ENCODE measurements at places on chromosomes 5 and 9.

GRCh38 chr5:73938938-73939320 lies 312.9 kb downstream of the ARHGEF28 start:
- no peak overlapping the region for H3K4me3 ChIP-seq
- peaks cover 11% of the 10 kb centered on the region for H3K36me3 ChIP-seq
- H3K27me3 ChIP-seq: no peaks in the 10 kb centered on the region
- peak overlapping the region; percentile 97 for H3K27ac ChIP-seq

- H3K27me3 ChIP-seq: no peaks in the 10 kb centered on the region
- no peaks in the 10 kb centered on the region for H3K36me3 ChIP-seq
- H3K4me1 ChIP-seq: peaks cover 16% of the 10 kb centered on the region
- no peak overlapping the region for H3K27ac ChIP-seq
- no peak overlapping the region for H3K4me3 ChIP-seq
- no peak for DNase-seq
These were observed 17.7 kb upstream of the ANKRD33B start for GRCh38 chr5:10546186-10546585.

GRCh38 chr9:75086541-75087288 lies 1.2 kb downstream of the NMRK1 start:
- peak; percentile 23 for DNase-seq
- H3K4me3 ChIP-seq: peak overlapping the region; percentile 90
- peaks cover 6% of the 10 kb centered on the region for H3K36me3 ChIP-seq
- H3K4me1 ChIP-seq: peaks cover 18% of the 10 kb centered on the region

- H3K27me3 ChIP-seq: no peaks in the 10 kb centered on the region
- no peak overlapping the region for H3K4me3 ChIP-seq
- peak; percentile 40 for DNase-seq
These were observed 181.8 kb upstream of the PITX1 start for GRCh38 chr5:135215617-135216470.

- no peak overlapping the region for H3K4me3 ChIP-seq
- 0 out of 2 replicates have a peak, but pooled peaks cover 4% of the 10 kb centered on the region for H3K4me1 ChIP-seq
- no peak overlapping the region for H3K27ac ChIP-seq
- H3K27me3 ChIP-seq: no peaks in the 10 kb centered on the region
- H3K36me3 ChIP-seq: peaks cover 86% of the 10 kb centered on the region
These were observed 11.8 kb downstream of the RGMB start for GRCh38 chr5:98785244-98785643.

- no peaks in the 10 kb centered on the region for H3K36me3 ChIP-seq
- no peak overlapping the region for H3K4me3 ChIP-seq
- H3K27me3 ChIP-seq: no peaks in the 10 kb centered on the region
These were observed 99.9 kb upstream of the PITX1 start for GRCh38 chr5:135133698-135134515.

DNA sequence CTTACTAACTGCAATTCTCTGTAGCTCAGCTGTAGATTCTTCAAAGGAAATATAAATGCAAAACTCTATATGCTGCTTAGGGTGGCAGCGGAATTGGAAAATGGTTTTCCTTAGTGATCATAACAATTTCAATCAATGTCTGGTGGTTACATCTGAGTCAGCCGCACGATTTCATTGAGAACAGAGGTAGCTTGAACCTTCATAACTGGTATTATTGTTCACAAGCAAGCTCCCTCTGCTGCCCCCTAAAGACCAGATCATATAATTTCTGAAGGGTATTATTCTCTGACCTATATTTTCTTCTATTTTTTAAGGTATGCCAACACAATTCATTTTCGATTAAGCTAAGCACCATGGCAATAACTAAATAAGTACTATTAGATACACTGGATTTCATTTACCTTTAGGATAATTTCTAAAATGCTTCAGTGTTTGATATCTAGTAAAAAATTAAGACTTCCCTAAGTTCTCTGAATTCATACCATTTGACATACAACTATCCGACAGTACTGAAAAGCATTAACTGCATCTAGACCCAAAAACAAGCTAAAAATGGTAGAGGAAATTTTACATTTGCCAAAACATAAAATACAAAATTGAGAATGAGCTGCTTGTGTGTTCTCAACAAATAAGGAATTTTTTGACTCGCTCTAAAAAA lies 181.1 kb upstream of the SPEF2 start:
- H3K4me3 ChIP-seq: no peak overlapping the region
- H3K36me3 ChIP-seq: no peaks in the 10 kb centered on the region
- no peaks in the 10 kb centered on the region for H3K27me3 ChIP-seq
- H3K27ac ChIP-seq: no peak overlapping the region
- H3K4me1 ChIP-seq: no peaks in the 10 kb centered on the region

DNA sequence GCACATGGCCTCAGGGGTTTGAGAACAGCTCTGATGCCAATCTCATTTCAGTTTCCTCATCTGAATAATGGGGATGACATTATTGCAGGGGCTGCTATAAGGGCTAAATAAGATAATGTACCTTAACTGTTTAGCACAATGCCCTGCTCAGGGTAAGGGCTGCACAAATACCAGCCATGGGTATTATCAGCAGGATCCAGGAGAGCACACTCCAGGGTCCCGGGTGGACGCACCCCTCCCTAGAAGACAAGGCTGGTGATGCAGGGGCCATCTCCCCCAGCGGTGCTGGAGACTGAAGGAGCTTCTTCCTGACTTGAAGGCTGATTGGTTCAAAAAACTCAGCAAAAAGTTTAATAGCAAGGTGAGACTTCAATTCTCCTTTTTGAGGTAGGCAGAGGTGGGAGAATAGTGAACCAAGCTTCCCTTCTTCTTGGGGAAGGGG lies 2.7 kb upstream of the CXXC5 start:
- H3K27me3 ChIP-seq: no peaks in the 10 kb centered on the region
- H3K36me3 ChIP-seq: peaks cover 18% of the 10 kb centered on the region
- H3K27ac ChIP-seq: no peak overlapping the region
- peaks cover 15% of the 10 kb centered on the region for H3K4me1 ChIP-seq
- H3K4me3 ChIP-seq: no peak overlapping the region
- DNase-seq: no peak

DNA sequence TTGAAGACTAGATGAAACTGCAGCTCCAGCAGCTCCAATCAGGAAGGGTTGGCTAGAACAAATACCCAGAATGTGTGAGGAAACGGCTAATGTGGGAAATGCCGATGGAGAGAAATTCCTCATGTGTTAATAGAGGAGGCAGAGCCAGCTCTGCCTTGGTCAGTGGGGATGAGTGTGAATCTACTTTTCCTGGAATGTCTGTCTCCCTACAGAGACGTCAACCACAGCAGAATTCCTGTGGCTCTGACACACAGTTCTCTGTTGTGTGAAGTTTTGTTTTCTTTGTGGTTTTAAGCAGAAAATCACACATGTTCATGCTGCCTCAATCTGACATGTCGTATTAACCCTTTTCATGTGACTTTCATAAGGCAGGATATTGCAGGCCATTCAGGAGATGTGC lies 476.6 kb upstream of the WWC1 start:
- H3K36me3 ChIP-seq: no peaks in the 10 kb centered on the region
- no peak overlapping the region for H3K4me3 ChIP-seq
- H3K27me3 ChIP-seq: no peaks in the 10 kb centered on the region
- H3K27ac ChIP-seq: peak overlapping the region; percentile 81
- DNase-seq: peak; percentile 99

DNA sequence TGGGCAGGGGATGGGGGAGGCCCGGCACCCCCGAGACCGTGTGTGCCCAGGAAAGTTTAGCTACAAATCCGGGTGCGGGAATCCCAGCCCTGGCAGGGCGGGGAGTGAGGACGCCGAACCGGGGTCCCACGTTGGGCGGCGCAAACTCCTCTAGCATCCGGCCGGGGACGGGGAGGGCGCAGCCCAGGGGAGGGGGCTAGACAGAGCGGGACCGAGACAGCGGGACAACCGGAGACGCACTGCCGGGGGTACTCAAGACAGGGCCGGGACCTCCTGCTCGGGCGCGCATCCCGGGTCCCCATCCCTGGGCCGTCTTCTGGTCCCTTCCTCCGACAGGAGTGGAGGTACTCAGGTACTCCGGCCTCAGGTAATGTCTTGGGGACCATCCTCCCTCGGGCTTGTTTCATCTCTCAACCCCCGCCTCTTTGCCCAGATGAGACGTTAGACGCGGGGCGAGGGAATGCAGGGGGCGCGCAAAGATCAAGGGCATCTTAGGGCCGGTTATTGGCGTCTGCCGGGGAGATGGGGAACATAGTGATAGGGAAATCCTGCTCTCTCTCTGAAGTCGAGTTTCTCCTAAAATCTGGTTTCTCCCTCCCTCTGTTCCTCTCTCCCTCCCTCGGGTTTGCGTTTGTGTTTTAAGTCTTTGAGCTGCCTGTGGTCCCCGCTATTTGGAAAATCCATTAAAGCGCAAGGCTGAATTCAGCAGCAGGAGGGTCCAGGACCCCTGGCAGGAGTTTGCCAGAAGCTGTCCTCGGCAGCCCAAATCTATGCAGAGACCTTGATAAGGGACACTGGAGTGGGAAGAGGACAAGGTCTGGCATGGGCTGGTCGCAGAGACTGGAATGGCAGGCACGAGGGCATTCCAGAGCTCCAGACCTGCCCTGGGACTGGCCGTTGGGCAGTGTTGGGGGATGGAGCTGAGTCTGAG lies 815 bp downstream of the PDZD2 start:
- H3K36me3 ChIP-seq: no peaks in the 10 kb centered on the region
- H3K4me3 ChIP-seq: peak overlapping the region; percentile 38
- no peaks in the 10 kb centered on the region for H3K27me3 ChIP-seq
- no peak overlapping the region for H3K27ac ChIP-seq
- DNase-seq: no peak

DNA sequence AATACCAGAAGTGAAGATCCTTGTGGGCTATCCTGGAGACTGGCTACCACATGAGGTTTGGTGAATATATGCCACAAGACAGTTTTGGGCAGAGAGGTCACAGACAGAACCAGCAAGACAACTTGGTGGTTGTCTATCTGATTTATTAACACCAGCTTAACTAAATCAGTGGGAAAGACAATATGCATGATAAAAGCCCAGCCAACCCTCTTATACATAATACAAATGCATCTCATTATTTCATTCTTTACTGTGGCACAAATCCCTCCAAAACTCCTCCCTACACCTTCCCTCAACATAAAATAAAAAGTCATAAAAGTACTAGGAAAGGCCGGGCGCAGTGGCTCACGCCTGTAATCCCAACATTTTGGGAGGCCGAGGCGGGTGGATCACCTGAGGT lies 8.1 kb downstream of the HINT1 start:
- H3K27me3 ChIP-seq: no peaks in the 10 kb centered on the region
- DNase-seq: no peak
- H3K27ac ChIP-seq: no peak overlapping the region
- no peak overlapping the region for H3K4me3 ChIP-seq

GRCh38 chr5:159412284-159413046 lies 82.2 kb upstream of the IL12B start:
- no peak overlapping the region for H3K27ac ChIP-seq
- H3K27me3 ChIP-seq: no peaks in the 10 kb centered on the region
- peaks cover 9% of the 10 kb centered on the region for H3K4me1 ChIP-seq
- no peak for DNase-seq
- no peaks in the 10 kb centered on the region for H3K36me3 ChIP-seq

GRCh38 chr5:180575571-180575970 lies 15.7 kb downstream of the SCGB3A1 start:
- H3K27ac ChIP-seq: no peak overlapping the region
- no peak for DNase-seq
- H3K4me3 ChIP-seq: no peak overlapping the region
- H3K36me3 ChIP-seq: peaks cover 64% of the 10 kb centered on the region
- H3K4me1 ChIP-seq: no peaks in the 10 kb centered on the region
- H3K27me3 ChIP-seq: no peaks in the 10 kb centered on the region

DNA sequence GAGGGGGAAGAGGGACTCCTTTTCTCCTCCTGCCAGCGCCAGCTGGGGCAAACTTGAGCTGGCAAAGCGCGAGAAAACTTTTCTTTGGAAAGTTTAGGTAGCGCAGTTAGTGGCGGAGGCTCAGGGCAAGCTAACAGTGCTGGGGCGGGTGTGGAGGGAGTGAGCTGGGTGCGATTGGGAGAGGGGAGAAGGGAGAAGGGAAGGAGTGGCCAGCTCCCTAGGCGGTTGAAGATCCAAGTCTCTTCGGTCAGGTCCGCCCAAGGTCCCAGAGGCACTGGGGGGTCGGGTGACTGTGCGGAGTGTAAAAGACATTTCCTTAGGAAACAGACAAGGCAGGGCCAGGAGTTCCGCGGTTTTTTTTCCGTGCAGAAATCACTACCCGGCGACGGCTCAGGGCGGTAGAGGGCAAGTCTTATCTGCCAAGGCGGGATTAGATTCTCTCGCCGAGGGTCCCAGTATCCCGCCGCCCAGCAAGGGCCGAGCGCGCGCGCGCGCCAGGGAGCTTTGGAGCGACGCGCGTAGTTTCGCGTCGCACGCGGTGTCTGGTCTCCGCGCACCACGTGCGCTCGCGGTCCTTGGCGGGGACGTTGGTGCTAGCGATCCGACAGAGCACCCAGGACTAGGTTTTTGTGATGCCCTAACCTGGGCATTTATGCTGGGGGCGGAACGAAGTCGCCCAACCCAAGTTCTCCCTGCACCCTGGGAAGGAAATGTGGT lies 33.6 kb upstream of the NFIB start:
- H3K27ac ChIP-seq: no peak overlapping the region
- DNase-seq: no peak
- H3K4me3 ChIP-seq: no peak overlapping the region
- H3K4me1 ChIP-seq: peaks cover 5% of the 10 kb centered on the region

DNA sequence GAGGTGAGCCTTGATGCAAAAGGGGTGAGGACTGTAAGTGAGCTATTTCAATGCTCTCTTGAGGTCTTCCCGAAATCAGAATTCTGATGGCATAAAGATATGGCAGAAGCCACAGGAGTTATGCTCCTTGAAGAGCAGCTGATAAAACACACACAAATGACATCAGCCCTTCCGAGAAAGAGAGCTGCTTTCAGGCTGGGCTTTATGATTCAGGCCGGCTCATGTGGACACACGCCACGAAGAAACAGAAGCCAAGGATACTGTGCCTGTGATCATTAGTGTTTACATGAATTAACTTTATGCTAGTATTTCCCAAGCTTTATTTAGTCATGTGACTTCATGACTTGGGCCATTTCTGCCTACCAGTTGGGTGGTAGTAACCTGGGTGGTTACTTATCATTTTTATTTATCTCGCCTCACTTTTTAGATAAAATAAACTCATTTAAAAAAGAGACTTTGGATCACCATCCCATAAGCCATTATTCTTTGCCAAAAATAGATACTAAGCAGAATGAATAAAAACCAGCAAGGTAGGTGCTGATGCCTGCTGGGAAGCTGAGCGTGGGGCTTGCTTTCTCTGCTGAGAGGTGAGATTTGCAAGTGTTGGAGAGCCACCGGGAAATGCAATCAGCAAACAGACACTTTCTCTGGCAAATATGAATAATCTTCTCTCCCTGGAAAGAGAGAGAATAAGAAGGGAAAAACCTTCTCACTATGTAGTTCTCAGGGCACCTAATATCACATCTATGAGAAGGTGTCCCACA lies 73.0 kb upstream of the SLC25A51 start:
- H3K4me3 ChIP-seq: no peak overlapping the region
- no peaks in the 10 kb centered on the region for H3K27me3 ChIP-seq
- DNase-seq: no peak
- peaks cover 47% of the 10 kb centered on the region for H3K4me1 ChIP-seq
- H3K27ac ChIP-seq: peak overlapping the region; percentile 5

- no peaks in the 10 kb centered on the region for H3K36me3 ChIP-seq
- H3K27me3 ChIP-seq: no peaks in the 10 kb centered on the region
- no peak overlapping the region for H3K27ac ChIP-seq
- H3K4me1 ChIP-seq: peaks cover 6% of the 10 kb centered on the region
These were observed 13.9 kb upstream of the UBLCP1 start for GRCh38 chr5:159249158-159249557.
